ENCODE measurements at places on chromosomes 7 and 10. TPM values are rescaled to one million over a fixed set of nuclear protein-coding genes. Genes with fewer than 3 reads are reported as not detected.

- no peaks in the 10 kb centered on the region for H3K36me3 ChIP-seq
- no peaks in the 10 kb centered on the region for H3K27me3 ChIP-seq
- no peak overlapping the region for H3K4me3 ChIP-seq
Observed at GRCh38 chr10:73843261-73843660, 31.1 kb downstream of the CAMK2G start.

Gene UNCX
- not detected for total RNA-seq

DNA sequence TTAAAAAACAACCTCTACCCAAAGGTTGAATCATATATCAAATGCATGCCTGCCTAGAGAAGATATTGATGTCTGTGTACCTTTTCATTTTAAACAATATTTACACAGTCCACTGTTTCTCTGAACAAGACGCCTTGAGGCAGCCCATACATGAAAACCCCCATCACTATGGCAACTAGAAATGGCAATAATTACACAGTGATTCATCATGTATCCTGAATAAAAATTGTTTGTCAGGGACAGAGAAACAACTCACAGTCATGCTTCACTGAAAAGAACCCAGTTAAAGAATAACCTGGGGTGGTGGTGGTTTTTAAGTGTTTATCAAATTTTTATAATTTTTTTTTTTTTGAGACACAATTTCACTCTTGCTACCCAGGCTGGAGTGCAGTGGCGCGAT, 19.7 kb downstream of the DNAJC12 start:
- no peaks in the 10 kb centered on the region for H3K36me3 ChIP-seq
- H3K27ac ChIP-seq = no peak overlapping the region
- no peak for DNase-seq
- no peak overlapping the region for H3K4me3 ChIP-seq

Gene TRPV5
- not detected for total RNA-seq
